Liver (tissue), 10 donors: ENCODE measurements at places on chromosomes 3 and 15. TPM values are rescaled to one million over a fixed set of nuclear protein-coding genes. Genes with fewer than 3 reads are reported as not detected.
A peak's percentile ranks its signal among the peaks of the same experiment; 100 is the strongest.

DNA sequence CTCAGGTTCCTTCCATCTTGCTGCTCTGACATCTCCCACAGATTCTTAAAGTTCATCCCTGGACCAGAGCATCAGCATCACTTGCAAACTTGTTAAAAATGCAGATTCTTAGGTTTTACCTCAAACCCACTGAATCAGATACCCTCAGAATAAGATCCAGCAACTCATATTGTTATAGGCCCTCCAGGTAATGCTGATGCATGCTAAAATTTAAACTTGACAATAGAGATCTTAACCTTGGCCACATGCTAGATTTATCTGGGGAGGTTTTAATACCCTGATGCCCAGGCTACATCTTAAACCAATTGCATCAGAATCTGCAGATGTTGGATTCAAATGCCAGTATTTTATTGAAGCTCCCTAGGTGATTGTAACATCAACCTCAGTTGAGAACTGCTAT lies 256.9 kb downstream of the RYR3 start:
- H3K4me3 ChIP-seq = no peak overlapping the region
- no peak for DNase-seq
- no peaks in the 10 kb centered on the region for H3K36me3 ChIP-seq
- H3K27me3 ChIP-seq = no peaks in the 10 kb centered on the region
- H3K4me1 ChIP-seq = no peaks in the 10 kb centered on the region

DNA sequence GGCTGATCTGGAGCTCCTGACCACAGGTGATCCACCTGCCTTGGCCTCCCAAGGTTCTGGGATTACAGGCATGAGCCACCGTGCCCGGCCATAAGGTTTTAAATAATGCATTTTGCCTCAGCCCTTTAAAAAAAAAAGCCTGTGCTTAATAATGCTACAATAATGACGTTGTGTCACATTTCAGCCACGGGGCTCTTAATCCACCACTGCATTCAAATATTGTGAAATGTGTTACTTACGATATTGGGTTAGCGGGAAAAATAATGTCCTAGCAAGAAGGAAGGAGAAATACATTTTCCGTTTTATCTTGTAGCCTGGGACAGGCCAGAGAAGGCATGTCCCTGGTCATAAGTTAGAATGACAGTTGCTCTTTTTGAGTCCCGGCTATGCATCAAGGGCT lies 17.6 kb downstream of the PAQR5 start:
- DNase-seq = no peak
- no peak overlapping the region for H3K27ac ChIP-seq
- no peaks in the 10 kb centered on the region for H3K4me1 ChIP-seq
- no peak overlapping the region for H3K4me3 ChIP-seq

- no peak overlapping the region for H3K4me3 ChIP-seq
- H3K36me3 ChIP-seq = no peaks in the 10 kb centered on the region
- no peaks in the 10 kb centered on the region for H3K27me3 ChIP-seq
- DNase-seq = no peak
- H3K27ac ChIP-seq = no peak overlapping the region
- no peaks in the 10 kb centered on the region for H3K4me1 ChIP-seq
Observed at GRCh38 chr3:15148614-15149013, 49.7 kb upstream of the RBSN start.

GRCh38 chr3:100726706-100727105 lies 17.4 kb downstream of the TFG start:
- H3K4me1 ChIP-seq = peaks cover 2% of the 10 kb centered on the region
- no peaks in the 10 kb centered on the region for H3K27me3 ChIP-seq
- peaks cover 5% of the 10 kb centered on the region for H3K36me3 ChIP-seq
- H3K4me3 ChIP-seq = no peak overlapping the region
- no peak for DNase-seq

- H3K27ac ChIP-seq = peak within 1 kb of the TSS; percentile 57
- no peak within 1 kb of the TSS for H3K4me3 ChIP-seq
- H3K4me1 ChIP-seq = peaks cover 3% of the 10 kb centered on the region
- H3K36me3 ChIP-seq = no peaks in the 10 kb centered on the region
- H3K27me3 ChIP-seq = no peaks in the 10 kb centered on the region
Observed at GRCh38 chr15:74433592-74434262, at the start of gene SEMA7A. SEMA7A (minus strand) TSS chr15:74433958; CDS start chr15:74433918, 40 bp downstream.

- no peaks in the 10 kb centered on the region for H3K27me3 ChIP-seq
- DNase-seq = no peak
- H3K36me3 ChIP-seq = no peaks in the 10 kb centered on the region
- no peak overlapping the region for H3K27ac ChIP-seq
Observed at GRCh38 chr3:125262161-125262560, 49.6 kb upstream of the SLC12A8 start.

- H3K4me3 ChIP-seq = no peak overlapping the region
- no peak for DNase-seq
- H3K27ac ChIP-seq = no peak overlapping the region
- peaks cover 29% of the 10 kb centered on the region for H3K36me3 ChIP-seq
Observed at GRCh38 chr3:129162729-129163579, 2.1 kb upstream of the ISY1 start.

DNA sequence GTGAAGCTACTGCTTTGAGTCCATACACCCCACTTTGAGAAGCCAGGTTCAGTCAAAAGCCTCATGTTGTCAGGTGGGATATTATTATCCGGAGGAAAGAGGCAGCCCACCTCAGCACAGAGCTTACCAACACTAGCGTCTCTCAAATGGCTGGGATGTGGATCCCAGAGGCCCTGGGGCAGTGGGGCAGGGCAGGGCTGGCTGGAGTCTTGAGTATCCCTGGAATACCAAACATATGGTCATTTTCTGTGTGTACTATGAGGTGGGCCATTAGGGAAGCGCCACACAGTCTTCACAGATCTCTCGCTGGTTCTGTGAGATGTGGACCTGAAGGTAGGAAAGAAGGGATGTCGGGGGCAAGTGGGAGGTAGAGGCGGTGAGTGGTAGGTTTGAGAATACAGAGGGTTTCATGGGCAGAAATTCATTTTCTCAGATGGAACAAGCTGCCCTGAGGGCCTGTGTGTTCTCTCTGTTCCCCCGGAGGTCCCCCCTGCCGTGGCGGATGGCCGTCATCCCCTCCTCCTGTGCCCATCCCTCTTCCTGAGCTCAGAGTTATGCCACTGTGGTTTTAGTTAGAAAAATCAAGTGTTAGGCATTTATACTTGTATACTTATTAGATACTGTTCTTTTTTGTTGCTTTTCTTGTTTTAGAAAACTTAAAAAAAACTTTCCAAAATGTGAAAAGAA lies 66.4 kb downstream of the USP13 start:
- no peak overlapping the region for H3K27ac ChIP-seq
- H3K4me3 ChIP-seq = no peak overlapping the region
- H3K4me1 ChIP-seq = no peaks in the 10 kb centered on the region
- H3K36me3 ChIP-seq = peaks cover 3% of the 10 kb centered on the region

DNA sequence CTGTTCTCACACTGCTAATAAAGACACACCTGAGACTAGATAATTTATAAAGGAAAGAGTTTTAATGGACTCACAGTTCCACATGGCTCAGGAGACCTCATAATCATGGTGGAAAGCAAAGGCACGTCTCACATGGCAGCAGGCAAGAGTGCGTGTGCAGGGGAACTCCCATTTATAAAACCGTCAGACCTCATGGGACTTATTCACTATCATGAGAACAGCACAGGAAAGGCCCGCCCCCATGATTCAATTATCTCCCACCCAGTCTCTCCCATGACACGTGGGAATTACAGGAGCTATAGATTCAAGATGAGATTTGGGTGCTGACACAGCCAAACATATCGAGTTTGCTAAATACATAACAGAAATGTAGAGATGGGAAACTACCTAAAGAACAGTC lies 39.5 kb upstream of the DGKG start:
- no peak for DNase-seq
- H3K27ac ChIP-seq = no peak overlapping the region
- no peak overlapping the region for H3K4me3 ChIP-seq

GRCh38 chr15:66657185-66658020 lies 44.6 kb upstream of the SMAD6 start:
- peaks cover 7% of the 10 kb centered on the region for H3K4me1 ChIP-seq
- DNase-seq = no peak
- no peaks in the 10 kb centered on the region for H3K36me3 ChIP-seq
- H3K27ac ChIP-seq = peak overlapping the region; percentile 51

GRCh38 chr15:72338617-72339321 lies 18.8 kb upstream of the CELF6 start:
- H3K27me3 ChIP-seq = no peaks in the 10 kb centered on the region
- DNase-seq = no peak
- no peaks in the 10 kb centered on the region for H3K36me3 ChIP-seq
- no peak overlapping the region for H3K27ac ChIP-seq

GRCh38 chr3:67381667-67382272 lies 272.6 kb downstream of the SUCLG2 start:
- H3K36me3 ChIP-seq = no peaks in the 10 kb centered on the region
- H3K4me3 ChIP-seq = no peak overlapping the region
- H3K27me3 ChIP-seq = no peaks in the 10 kb centered on the region
- no peaks in the 10 kb centered on the region for H3K4me1 ChIP-seq
- H3K27ac ChIP-seq = no peak overlapping the region

DNA sequence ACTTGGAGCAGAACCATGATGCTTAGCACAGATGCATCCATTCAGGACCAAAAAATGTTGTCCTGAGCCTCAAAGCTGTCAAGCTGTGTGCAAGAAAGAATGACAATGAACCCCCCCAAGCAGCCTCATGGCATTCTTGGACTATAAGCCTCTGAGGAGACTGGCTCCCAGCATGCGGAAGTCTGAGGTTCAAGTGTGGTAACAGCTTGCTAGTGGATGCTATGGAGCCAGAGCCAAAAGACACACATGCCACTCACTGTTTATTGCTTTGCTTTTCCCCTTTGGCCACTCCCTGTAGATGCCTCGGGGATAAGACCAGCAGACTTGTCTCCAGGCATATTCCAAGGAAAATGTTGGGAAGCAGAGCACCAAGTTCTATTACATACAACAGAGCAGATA lies 38.2 kb upstream of the SNRK start:
- H3K4me3 ChIP-seq = no peak overlapping the region
- H3K36me3 ChIP-seq = no peaks in the 10 kb centered on the region
- H3K27ac ChIP-seq = no peak overlapping the region
- DNase-seq = no peak

DNA sequence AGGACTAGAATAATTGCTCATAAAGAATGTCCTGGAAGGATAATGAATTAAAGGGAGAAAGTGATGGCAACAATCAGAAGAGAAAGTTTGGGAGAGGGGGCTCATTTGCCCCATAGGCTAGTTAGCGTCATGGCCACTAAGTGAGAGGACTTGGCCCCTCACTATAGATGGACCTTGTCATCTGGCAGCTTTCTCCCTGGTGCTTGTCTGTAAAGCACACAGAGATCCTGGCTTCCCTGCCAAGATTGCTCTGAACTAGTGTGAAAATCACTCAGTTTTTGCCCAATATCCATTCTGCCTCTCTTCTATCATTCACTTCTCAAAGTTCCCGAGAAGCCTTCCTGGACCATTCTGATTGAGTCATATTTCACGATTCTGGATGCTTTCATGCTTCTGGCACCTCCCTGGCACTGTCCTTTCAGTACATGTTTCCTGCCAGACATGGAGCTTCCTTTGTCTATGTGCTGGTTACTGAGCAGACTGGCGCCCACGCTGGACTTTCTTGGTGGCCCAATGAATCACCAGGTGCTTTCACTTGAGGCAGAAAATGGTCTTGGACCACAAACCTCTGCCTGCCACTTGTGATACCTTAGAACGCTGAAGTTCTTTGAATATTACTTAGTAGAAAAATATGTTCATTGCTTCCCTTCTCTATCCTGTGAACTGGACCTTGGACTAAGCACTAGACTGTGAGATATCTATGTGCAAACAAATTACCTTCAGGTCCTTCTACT lies 709.6 kb upstream of the CFAP20DC start:
- H3K36me3 ChIP-seq = no peaks in the 10 kb centered on the region
- H3K4me3 ChIP-seq = no peak overlapping the region
- no peak overlapping the region for H3K27ac ChIP-seq
- DNase-seq = no peak
- no peaks in the 10 kb centered on the region for H3K27me3 ChIP-seq

DNA sequence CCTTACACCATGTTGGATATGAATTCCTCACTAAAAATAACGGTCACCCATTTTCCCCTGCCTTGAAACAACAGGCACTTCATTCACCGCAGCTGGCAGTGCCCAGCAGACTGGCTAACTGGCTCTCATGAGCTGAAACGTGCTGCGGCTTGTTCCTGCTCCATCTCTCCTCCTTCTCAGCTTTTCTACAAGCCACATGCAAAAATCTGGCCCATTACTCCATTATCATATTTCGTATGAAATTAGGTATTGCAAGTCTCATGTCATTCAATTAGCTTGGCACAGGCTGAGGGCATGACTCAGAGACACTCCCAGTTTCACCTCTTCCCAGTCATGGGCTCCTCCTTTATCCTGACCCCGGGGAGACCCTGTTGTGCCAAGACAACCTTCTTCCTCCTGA lies 60.0 kb downstream of the MAGEF1 start:
- H3K36me3 ChIP-seq = no peaks in the 10 kb centered on the region
- H3K27ac ChIP-seq = no peak overlapping the region
- DNase-seq = no peak
- no peak overlapping the region for H3K4me3 ChIP-seq

Gene CADPS
- 0.17 TPM for total RNA-seq

Gene ACAN
- total RNA-seq = 0.05 TPM

Gene GATM
- total RNA-seq = 720 TPM

Gene CLSTN2
- total RNA-seq = 2.2 TPM

Gene SH3GL3
- total RNA-seq = not detected

Gene GPD1L
- total RNA-seq = 5.0 TPM

Gene MEX3B
- total RNA-seq = 1.4 TPM

Gene C3orf22
- not detected for total RNA-seq

Gene XIRP1
- not detected for total RNA-seq

Gene CASR
- 0.05 TPM for total RNA-seq

Gene COLQ
- total RNA-seq = 1.0 TPM
